ENCODE measurements at places on chromosomes 4 and X.

DNA sequence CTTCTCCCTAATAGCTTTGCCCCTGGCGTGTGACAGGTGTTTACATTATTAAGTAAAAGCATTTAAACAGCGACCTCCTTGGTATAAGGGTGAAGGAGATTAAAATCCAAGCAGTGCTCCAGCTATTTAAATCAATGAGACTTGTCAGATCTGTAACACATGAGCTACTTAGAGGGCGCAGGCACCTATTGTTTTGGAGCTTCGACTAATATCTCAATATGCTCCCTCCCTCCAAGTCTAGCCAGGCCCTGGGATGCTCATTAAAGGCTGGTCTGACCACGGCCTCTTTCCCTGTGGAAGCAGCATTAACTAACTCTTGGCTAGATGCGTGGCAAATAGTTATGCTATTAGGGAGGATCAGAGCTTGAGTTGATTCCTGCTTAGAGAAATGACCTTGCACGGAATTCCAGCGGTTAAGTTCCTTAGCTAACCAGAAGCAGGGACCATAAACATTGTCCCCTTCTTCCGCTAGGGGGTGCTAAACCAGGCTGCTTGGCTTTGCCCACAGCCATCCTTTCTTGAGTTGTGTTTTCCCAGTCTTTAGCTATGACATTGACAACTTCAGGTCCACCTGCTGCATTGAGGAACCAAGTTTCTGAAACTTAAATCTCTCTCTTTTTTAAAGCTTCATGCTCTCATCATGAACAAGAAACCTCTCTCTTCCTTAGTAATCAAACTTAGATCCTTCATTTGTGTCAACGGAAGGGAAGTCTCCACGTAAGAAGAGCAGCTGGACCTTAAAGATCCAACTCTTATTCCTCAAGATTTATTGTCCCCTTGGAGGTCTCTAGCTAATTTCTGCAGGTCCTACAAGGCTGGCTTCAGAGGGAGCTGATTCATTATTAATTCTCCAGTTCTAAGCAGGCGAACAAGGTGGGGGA is 80.7 kb upstream of the IGFBP7 start:
- peak; percentile 85 for DNase-seq

DNA sequence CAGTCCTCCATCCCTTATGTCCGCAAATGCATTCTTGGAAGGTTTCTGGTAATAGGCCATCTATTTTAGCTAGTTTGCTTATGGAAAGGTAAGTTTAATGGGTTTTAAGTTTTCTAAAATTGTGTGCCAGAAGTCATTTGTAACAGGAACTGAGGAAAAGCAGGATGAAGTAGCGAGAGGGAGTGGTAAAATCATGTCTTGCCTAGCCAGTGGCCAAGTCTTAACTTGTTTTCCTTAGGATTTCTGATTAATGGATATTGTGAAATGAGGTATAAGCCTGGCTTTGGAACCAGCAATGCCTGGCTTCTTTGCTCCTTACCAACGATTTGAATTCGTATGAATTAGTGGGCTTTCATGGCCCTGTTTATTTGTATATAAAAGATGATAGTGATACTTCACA is 7.3 kb downstream of the SEC24B start:
- no peak for DNase-seq

GRCh38 chr4:100708776-100709175 is 191.0 kb upstream of the EMCN start:
- DNase-seq = no peak

GRCh38 chr4:27807207-27807606 is 946.6 kb downstream of the STIM2 start:
- DNase-seq = no peak

- no peak for DNase-seq
These were observed 12.2 kb downstream of the PAICS start for GRCh38 chr4:56448301-56448700.
